Posterior vena cava (tissue), 2 donors: ENCODE measurements at places on chromosomes 1 and 21. TPM values are rescaled to one million over a fixed set of nuclear protein-coding genes. Genes with fewer than 3 reads are reported as not detected.
A peak's percentile ranks its signal among the peaks of the same experiment; 100 is the strongest.

Gene DRAXIN
- total RNA-seq = 0.09 TPM

Gene AMY1A
- not detected for total RNA-seq

Gene F3
- total RNA-seq = 116 TPM

Gene OLIG2
- total RNA-seq = not detected

Gene C1QA
- 72.6 TPM for total RNA-seq

Gene PRDM16
- 21.1 TPM for total RNA-seq

Gene STIL
- total RNA-seq = 1.1 TPM

DNA sequence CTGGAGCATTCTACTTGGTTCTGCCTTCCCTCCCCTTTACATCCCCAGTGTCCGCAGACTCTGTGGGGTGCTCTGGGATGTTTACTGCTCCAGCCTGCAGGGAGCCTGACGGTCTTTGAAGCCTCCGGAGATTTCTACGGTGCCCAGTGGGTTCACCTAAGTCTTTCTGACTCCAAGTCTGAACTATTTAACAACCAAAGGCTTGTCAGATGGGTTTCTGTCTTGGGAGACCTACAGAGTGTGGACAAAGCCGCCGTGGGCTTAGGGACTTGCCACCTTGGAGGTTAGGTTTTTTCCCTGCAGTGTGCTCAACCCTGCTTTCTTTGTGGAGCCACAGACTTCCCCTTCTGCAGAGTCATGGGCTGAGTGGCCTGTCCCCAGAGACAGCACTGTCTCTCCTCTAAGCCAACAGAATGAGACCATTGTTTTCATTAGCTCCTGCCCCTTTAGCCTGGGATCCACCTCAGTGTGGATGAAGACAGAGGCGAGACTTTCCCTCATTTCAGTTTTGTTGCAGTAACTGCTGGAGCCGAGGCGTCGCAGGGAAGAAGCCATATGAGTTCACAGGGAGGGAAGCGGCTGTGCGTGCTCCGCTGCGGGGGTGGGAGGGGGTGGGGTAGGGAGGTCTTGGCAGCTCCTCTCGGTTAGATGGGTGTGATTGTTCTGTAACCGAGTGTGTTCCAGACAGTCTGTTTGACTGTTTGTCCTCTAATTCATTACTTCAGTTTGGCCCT is 120.7 kb downstream of the CNIH3 start:
- DNase-seq = peak; percentile 85

- no peak for DNase-seq
Observed at GRCh38 chr1:98696077-98696476, 34.6 kb downstream of the SNX7 start.

GRCh38 chr1:25549273-25550154 is 6.1 kb downstream of the LDLRAP1 start:
- no peak for DNase-seq

DNA sequence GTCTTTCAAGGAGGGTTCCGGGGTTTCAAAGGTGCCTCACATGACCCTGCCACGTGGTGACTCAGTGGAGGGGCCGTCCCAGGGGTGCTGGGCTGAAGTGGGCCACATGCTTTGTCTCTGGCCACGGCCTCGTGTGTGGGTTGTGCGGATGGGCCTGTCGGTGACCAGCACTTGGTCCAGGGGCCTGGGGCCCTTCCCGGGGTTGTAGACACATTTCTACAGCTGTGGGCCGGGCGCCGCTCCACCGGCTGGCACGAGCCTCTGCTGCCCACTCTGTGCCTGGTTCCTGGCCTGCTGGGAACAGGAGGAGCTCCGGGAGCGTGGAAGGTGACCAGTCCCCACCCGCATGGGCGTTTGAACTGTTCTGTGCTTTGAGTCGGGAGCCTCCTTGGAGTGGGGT is 75.4 kb upstream of the TTC34 start:
- DNase-seq = no peak

DNA sequence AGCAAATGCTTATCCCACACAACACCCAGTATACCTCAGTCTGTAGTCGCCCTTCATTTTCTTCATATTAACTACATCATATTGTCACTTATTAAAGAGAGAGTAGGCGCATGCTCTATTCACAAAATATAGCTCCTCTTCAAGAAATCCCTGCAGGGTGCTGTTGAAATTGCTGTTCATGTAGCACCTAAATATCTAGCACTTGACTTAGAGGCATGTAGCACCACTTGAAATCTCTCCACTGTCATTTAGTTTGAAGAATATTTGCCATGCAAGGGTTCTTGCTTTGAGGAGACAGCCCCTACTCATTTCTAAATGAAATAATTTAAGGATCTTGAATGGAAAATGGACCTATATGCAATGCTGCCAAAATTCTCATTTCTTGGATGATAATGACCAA is 20.9 kb upstream of the LRRC8B start:
- DNase-seq = no peak

DNA sequence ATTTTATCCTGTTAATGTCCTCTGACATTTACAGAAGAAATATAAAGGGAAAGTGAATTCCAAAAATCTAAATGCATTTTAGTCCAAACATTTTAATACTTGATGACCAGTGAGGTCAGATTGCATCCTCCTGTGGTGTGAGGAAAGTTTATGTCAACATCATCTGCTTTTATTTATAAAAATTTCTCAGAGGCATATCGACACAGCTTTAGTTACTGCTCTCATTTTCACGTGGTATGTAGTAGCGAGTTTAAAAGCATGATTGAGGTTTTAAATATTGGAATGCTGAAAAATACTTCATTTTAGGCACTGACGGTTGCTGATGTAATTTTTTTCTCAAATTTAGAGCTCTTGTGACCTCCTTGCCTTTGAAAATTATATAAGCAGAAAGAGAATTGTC is 234.8 kb downstream of the HMCN1 start:
- no peak for DNase-seq

DNA sequence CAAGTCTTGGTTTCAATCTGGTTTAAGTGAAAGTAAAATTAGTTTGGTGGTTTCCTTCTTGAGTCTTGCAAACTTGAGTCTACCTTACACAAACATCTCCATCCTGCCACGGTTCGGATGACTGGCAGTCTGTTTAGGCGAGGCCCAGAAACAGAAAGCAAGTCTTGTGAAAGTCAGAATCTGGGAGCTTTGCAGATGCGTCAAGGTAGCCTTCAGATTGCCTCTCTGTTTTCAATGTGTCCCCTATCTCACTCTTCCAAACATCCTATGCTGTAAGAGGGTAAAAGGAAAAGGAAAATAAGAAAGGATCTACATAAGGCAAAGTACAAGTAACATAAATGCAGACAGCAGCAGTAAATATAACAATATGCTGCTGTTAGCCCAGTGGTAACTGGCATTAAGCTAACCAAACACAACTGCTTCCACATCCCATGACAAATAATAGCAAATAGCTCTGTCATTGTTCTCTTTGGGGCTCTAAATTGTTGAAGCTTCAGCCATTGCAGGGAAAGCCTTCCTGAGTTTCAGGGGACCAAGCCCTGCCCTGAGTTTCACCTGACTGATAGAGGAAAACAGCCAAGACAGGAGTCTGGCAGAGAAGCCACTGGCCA is 26.2 kb upstream of the C1orf105 start:
- DNase-seq = no peak

DNA sequence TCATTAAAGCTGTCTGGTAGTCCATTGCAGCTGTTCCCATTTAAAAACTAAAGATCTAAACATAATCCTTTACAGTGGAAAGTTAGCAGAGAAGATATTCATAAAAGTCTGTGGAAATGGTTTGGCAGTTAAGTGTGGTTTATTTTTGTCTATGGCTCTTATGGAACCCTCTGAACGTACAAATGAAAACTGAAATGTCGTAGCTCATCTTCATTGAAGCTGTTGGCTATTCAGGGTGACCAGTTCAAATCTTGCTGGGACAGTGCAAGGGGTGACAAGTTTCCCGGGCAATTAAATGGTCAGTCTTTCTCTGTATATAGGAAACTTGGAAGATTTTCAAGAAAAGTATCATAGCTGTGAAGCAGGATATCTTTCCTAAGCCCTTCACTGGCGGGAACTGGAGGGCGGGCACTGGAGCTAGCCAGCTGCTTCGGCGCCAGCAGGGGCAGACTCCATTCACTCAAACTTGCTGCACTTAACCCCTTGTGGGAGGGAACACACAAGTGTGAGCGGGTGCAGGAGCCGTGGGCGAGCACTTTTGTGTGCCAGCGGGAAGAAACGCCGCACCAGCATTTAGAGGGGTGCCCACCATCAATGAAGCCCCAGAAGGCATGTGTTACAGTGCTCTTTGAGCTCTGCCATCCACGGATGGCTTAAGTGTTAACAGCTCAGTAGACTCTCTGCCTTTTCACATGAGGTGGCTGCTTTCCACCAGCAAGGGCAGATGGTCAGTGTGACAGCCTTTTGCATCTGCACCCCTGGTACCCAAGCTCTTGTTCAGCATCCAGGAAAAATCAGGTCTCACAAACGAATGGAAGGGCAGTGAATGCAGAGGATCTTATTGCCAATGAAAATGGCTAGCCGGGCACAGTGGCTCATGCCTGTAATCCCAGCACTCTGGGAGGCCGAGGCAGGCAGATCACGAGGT is 232.1 kb upstream of the KAZN start:
- DNase-seq = peak; percentile 87

DNA sequence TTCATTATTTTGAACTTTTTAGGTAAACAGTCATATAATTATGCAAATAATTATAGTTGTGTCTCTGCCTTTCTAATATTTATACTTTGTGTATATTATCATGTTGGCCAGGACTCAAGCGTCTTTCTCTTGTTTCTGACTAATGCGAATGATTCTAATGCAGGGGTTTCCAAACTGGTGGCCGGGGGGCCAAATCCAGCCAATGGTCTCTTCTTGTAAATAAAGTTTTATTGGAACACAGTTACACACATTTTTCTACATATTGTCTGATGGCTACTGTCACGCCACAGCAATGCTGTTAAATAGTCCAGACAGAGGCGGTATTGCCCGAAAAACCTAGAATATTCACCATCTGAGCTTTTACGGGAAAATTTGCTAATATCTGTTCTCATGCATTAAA is 8.9 kb upstream of the POFUT2 start:
- DNase-seq = no peak

DNA sequence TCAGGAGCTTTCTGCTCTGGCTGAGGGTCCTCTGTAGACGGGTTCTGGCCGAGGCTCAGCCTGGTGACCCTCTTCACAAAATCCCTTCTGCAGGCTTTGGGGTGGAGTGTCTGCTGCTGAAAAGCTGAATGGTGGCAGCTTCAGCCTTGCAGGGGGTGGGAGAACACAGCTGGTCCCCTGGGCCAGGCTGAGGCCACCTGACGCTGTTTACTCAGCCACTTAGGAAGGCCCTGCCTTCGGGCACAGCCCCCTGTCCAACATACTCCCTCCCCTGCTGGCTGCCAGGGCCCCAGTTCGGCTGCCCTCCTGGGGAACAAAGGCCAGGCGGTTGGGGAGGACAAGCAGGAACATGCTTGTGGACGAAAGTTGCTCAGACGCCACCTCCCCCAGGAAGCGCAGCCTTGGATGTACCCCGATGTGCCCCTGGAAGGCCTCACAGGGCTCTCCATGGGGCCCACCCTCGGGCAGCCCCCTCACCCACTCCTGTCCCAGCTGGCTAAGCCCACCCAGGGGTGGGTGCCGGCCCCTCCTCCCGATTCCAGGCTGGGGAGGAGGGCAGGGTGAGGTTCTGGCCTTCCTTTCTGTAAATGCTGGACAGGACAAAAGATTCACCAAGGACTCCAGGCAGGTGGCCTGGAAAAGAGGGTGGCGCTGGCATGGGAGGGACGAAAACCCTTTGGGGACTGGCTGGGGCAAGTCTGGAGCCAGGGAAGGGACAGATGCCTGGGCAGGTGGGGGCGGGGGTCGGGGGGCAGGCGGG is at the start of gene ANKRD65:
TSS of gene ANKRD65 (minus strand) at position 130 of the 760 bp plus-strand sequence. CDS start 271 bp downstream, outside the sequence.
- no peak for DNase-seq

DNA sequence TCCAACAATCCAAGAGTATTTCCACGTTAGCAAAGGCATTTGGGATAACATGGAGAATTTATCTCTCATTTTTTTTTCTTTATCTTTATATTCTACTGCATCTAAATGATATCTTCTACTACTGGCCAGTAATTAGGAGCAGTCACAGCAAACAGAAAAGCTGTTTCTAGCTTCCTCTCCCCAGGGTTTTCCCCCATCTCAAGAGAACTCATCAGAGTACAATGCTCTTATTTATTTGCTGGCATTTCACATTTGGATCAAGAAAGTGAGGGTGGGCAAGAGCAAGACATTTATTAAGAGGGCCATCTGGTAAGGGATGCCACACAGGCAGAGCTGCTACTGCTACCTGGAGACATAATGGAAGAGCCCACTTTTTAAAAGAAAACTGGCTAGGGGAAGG is 368.2 kb downstream of the USH2A start:
- DNase-seq = no peak

- DNase-seq = no peak
Observed at GRCh38 chr1:101905283-101905835, 91.4 kb downstream of the OLFM3 start.

- no peak for DNase-seq
Observed at GRCh38 chr21:16215663-16216183, 485.9 kb downstream of the USP25 start.

DNA sequence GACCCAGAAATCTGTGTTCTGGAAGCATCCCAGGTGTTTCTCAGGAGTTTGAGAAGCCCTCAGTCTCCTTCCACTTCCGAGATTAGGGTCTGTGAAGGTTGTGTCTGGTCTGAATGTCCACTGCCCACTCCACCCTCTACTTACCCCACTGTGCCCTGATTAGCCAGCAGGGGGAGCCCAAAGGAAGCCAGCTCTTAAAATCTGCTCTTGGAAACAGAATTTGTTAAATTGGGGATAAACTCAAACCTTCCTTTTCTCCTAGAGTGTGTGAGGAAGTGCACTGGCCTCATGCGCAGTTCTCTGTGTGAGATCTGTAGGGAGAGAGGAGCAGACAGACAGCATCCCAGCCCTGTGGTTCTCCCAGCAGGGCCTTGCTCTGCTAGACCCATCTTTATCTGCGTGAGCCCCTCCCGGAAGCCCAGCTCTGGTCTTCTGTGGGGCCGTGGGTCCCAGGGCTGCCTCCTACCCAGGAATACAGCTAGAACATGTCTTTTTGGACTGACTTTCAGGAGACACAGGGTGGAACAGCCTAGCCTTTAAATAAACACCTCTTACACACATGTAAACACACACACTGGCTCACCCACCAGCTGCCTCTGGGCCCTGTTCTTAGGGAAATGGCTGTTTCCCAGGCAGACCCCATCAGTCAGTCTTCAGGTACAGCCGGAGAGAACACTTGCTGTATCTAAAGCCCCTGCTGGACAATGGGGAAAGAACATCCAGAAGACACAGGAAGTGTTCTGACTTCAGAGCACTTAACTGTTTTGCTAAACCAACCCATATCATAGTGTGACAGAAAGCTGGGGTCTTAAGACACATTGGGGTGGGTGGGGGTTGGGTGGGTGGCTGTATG is 52.2 kb downstream of the SMYD2 start:
- no peak for DNase-seq

- no peak for DNase-seq
Observed at GRCh38 chr1:8512504-8512903, 194.6 kb downstream of the SLC45A1 start.

DNA sequence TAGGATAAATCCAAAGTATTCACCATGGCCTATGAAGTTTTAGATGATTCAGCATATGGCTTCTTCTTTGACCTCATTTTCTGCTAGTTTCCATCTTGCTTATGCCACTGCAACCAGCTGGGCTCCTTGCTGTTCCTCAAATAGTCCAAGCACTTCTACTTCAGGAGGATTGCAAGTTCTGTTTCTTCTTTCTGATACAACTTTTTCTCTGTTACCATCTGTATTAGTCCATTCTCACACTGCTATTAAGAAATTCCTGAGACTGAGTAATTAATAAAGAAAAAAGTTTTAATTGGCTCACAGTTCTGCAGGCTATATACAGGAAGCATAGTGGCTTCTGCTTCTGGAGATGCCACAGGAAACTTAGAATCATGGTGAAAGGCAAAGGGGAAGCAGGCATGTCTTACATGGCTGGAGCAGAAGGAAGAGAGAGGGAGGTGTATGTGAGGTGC is 20.3 kb downstream of the PTGS2 start:
- no peak for DNase-seq

GRCh38 chr1:209430107-209430506 is 153.4 kb upstream of the CAMK1G start:
- DNase-seq = no peak
